ENCODE measurements at places on chromosomes 7 and 10.
A peak's percentile ranks its signal among the peaks of the same experiment; 100 is the strongest.

GRCh38 chr10:19046679-19047078 is 1.9 kb upstream of the MALRD1 start:
- DNase-seq = no peak

DNA sequence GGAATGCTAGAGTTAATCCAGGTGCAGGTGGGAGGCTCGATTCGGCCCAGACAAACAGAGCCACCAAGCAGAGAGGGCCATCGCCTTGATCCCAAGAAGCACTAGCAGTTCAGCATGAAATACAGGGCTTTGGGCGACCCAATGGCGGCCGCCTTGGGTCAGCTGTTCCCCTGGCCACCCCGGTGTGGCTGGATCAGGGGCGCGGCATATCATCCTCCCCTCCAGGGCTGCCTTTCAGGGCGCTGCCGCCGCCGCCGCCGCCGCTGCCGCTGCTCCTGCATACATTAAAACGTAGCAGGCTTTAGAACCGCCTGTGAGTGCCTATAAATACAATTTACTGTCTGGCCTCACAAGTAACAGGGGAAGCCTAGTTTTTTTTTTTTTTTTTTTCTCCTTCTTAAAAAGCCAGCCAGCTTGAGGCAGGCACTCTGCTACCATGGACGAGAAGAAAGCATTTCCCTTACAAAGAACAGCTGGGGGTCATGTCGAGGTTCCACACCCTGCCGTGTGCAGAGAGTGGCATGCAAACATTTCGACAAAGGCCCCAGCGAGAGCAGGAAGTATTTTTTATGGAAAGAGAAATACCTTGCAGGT is 57.7 kb upstream of the EFCAB10 start:
- DNase-seq = no peak

DNA sequence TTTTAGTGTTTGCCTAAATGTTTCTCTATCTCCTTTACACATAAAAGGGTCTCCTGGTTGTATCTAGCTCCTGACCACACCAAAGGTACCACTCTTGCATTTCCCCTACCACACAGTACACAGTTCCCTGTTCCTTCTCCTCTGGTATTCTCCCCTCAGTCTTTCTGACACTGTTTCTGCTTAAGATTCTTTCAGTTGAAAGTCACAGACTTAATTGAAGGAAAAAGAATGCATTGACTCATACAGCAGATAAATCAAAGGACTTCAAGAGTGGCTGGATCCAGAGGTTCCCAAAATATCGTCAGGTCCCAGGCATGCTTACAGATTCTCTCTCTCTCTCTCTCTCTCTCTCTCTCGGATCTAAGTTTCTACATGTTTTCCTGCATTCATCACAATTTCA is 185.6 kb upstream of the LRGUK start:
- no peak for DNase-seq

GRCh38 chr10:105879401-105879800 is 1238.3 kb downstream of the SORCS3 start:
- no peak for DNase-seq

DNA sequence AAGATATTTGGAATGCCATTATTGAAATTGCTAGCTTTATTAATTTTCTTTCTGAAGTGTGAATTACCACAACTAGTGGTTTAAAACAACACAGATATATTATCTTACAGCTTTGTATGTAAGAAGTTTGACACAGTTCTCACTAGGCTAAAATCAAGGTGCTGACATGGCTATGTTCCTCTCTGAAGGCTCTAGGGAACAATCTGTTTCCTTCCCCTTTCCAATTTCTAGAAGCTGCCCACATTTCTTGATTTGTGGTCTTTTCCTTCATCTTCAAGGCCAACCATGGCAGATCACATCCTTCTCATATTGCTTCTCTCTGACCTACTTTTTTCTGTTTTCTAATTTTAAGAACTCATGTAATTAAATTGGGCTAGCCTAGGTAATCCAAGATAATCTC is 43.3 kb upstream of the SLC26A3 start:
- DNase-seq = no peak

DNA sequence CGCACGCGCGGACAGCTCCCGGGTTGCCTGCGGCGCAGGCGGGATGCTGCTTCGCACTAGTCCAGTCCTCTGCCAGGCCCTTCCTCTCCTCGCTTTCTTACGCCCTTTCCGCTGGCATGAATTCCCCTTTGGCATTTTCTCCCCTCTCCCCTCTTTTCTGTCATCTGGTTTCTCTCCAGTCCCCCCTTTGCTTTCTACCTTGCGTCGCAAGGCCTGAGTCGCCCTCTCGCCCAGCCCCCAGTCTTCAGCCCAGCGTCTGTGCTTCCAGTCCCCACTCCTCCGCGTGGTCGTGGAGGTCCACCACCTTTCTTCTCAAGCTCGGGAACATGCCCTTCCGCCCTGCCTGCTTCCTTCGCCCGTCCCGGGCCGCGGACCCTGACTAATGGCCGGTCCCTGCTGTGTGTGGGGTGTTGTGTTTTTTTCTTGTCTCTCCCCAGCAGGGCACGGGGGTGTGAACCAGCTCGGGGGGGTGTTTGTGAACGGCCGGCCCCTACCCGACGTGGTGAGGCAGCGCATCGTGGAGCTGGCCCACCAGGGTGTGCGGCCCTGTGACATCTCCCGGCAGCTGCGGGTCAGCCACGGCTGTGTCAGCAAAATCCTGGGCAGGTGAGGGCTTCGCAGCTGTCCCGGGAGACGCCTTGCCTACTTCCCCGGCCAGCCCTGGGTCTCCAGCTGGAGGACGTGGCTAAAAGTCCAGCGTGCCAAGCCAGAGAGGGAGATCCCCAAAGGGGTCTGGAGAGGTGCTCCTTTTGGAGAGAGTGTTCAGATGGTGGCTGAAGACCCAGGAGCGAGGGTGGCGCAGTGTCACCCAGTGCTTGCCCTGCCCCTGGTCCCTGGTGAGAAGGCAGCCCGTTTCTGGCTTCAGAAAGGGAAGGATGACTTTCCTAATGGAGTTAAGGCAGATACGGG is 4.2 kb downstream of the PAX2 start:
- no peak for DNase-seq

GRCh38 chr7:92446869-92447344 is 375 bp upstream of the GATAD1 start:
- no peak for DNase-seq

DNA sequence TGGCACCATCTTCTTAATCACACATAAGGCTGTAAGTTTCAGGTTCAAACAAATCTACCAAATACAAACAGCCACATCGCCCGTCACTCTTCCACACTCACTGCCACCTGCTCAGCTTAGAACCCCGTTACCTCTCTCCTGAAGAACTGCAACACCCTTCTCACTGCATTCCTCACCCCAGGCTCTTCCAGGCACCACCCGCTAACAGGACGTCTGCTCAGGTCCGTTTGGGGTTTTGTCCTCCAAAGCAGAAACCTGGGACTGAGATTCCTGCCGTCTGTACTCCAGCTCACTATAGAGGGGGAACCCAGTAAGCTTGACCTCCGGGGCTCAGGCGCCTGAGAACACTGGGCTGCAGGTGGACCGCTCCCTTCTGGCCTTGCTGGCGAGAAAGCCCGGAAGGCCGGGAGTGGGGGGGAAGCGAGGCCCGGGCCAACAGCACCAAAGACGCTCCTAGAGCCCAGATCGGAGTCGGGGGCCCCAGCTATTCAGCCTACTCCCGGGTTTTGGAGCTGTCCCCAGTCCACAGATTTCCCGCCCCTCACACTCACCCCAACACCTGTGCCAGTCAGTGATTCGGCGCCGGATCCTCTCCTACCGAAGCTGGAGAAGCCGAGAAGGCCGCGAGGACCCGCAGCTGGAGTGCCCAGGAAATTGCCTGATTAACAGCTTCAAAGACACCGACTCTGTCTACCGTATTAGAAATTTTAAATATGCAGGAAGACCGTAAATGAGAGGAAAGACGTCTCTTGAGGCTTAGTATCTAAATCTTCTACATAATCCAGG is at the start of gene AP3M1:
Gene AP3M1 (minus strand): TSS at position 625 of the 786 bp plus-strand sequence. CDS start 12,449 bp downstream, outside the sequence.
- peak; percentile 84 for DNase-seq

DNA sequence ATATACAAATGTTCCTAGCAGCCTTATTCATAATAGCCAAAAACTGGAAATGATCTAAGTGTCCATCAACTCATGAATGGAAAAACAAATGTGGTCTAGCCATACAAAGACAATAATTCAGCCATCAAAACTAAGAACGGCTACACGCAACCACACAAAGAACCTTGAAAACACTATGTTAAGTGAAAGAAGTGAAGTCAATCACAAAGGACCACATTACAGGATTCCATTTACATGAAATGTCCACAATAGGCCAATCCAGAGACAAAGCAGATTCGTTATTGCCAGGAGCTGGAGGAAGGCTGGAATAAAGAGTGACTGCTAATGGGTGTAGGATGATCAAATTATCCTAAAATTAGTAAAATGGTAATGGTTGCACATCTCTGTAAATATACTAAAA is 21.1 kb downstream of the MKRN1 start:
- DNase-seq = no peak

DNA sequence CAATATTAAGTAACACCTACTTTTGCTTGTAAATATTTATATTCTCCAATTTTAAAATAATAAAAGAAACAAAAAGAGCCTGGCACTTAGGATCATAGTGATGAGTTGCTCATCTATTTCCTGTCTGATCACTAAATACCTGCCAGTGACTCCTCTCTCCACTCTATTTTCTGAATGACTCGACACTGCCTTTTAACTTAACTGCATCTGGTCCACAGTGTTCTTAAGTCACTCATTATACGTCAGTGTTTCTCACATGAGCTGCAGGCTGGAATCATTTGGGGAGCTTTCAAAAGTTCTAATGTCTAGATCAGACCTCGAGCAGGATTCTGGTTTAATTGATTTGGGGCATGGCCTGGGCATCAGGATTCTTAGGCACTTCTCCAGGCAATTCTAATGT is 78.0 kb upstream of the AGBL3 start:
- DNase-seq = no peak

DNA sequence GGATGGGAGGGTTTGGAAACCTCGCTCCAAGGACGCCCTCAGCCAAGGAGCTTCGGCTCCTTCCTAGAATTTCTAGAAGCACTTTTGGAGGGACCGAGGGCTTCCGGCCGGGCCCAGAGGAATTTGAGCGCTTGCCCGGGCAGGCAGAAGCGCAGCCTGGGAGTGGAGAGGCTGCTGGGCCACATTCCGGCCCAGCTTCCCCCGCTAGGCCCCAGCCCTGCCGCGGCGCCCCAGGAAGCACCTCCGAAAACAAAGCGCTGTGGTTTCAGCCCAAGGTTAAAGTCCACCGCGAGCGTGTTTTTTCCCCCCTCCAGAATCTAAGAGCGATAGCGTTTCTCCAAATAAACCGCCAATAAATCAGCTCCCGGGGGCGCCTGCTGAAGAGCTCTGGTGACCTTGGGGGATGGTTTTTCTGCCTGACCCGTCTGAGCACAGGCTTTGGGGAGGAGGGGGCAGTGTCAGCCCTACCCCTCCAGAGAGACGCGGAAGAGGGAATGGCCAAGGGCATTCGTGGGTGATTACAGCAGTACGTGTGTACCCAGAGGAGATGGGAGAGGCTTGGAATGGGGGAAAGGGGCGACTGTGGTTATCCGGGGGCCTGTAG is 5.7 kb upstream of the TNRC18 start:
- DNase-seq = no peak

- DNase-seq = no peak
Observed at GRCh38 chr10:91253300-91253699, 32.8 kb downstream of the PCGF5 start.

- no peak for DNase-seq
Observed at GRCh38 chr10:119251315-119251708, 43.9 kb downstream of the GRK5 start.
